ENCODE measurements at places on chromosomes 16 and 17.

GRCh38 chr16:53865494-53865863 lies 161.5 kb downstream of the FTO start:
- no peak for DNase-seq

DNA sequence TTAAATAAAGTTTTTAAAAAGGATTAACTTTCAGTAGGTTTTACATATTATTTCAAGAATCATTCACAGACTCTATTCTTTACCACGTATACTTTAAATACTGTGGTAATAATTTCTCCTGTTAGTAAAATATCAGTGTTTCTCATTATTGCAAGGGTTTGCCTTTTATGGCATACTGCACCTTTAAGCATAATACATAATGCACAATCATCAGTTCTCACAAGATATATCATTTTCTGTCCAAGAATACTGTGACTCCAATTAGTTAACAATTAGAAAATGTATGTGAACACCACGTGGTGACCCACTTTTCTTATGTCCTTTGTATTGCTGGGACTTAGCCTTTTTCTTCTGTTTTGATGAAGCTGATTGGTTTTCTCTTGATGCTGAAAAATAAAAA lies 25.7 kb downstream of the NME2 start:
- DNase-seq = no peak

DNA sequence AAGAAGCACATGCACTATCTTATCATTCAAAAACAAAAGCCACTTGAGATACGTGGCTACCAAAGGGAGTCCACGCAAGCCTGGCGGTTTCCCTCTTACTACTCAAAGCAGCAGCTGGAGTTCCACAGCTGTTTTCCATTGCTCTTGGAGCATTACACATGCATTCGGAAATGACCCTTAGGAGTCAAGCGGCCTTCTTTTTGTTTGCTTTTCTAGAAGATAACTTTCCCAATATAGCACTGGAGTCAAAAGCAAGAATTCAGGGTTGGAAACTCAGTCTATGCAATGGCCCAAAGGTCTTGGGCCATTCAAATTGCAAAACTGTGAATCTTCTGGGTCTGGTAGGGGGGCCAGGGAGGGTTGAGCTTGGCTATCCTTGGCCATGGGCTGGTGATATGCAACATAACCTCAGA lies 97.8 kb upstream of the MAF start:
- no peak for DNase-seq

DNA sequence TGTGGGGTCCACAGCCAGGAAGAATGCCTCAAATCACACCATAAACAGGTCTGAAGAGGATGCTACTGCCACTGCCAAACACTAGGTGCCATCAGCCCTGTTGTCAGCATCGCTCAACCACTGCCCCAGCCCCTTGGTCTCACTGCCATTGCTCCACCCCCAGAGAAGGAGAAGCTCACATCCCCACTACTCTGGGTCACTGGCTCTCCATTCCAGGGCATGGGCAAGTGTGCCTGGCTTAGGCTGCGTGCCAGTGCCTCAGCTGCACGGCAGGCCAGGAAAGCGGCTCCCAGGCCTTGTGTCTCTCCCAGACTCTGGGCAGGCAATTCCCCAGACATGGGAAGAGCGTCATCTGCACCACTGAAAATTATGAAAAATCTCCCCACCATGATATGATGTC lies 1.2 kb upstream of the IGSF6 start:
- no peak for DNase-seq

DNA sequence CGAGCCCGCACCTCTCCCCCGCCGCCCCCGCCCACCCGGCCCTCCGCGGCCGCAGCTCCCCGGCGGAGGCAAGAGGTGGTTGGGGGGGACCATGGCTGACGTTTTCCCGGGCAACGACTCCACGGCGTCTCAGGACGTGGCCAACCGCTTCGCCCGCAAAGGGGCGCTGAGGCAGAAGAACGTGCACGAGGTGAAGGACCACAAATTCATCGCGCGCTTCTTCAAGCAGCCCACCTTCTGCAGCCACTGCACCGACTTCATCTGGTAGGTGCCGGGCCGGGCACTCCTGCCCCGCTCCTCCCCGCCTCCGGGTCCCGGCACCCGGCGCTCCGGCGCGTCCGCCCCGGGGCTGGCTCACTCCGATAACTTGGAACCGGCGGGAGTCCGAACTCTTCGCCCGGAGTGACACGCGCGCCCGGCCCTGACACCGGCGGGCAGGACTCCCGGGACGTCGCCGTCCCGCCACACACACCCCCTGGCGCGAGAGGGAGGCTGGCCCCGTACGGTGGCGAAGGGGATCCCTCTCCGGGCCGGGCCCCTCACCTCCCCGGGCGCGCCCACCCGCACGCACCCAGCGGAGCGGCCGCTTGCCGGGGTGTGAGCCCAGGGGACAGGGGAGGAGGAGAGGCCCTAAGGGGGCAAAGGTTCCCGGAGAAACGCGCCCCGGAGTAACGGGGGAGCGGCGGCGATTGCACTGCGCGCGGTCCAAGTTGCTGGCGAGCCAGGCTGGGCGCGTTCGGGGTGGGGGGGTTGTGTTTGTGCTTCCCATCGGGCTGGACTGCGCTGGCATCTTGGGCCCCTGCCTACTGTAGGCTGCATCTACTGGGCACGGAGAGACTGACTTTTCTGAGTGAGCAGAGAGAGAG lies 581 bp downstream of the PRKCA start:
- DNase-seq = peak; percentile 40

DNA sequence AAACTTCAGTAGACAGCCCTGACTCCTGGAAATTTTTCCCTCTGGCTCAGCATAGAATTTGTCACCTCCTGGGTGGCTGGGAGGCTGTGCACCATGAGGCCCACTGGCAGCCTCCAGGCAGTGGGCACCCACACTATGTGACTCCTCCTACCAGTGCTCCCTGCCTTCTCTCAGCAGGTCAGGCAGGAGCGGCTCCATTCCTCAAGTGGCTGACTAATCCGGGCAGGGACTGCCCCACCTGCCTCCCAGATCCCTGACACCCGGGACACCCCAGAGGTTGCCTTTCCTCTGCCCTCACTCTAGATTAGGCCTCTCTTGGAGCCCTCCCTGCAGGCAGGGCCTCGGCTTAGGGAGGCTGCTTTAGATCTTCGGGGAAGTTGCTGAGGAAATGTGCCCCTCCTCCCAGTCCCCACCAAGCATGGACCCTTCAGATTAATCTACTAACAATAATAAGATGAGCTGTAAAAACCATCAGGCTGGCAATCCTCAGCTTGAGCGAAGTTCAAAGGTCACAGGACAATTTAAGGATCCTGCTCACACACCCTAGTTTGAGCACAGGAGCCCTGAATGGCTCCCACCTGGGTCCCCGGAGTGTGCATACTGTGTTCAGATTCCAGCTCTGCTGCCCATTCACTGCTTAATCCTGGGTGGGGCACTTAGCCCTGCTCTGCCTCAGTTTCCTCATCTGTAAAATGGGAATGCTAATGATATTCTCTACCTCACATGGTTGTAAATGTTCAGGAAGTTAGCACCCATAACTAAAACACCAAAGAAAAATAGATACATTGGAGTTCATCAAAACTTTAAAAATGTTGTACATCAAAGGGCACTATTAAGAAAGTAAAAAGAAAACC lies 10.0 kb upstream of the MYCBPAP start:
- no peak for DNase-seq

GRCh38 chr17:75895370-75896155 lies 1.2 kb downstream of the TRIM65 start:
- no peak for DNase-seq

GRCh38 chr16:6190776-6191175 lies 1093.2 kb upstream of the EEF2KMT start:
- DNase-seq = no peak

- DNase-seq = no peak
Observed at GRCh38 chr16:83842291-83842690, 34.5 kb downstream of the HSBP1 start.

GRCh38 chr17:75701288-75701687 lies 20.0 kb upstream of the ITGB4 start:
- DNase-seq = no peak

GRCh38 chr17:64230791-64231408 lies 32.2 kb downstream of the TEX2 start:
- DNase-seq = no peak

GRCh38 chr16:88705076-88705684 lies 1.0 kb downstream of the RNF166 start:
- no peak for DNase-seq

GRCh38 chr17:82952019-82952418 lies 112.2 kb upstream of the ZNF750 start:
- no peak for DNase-seq

DNA sequence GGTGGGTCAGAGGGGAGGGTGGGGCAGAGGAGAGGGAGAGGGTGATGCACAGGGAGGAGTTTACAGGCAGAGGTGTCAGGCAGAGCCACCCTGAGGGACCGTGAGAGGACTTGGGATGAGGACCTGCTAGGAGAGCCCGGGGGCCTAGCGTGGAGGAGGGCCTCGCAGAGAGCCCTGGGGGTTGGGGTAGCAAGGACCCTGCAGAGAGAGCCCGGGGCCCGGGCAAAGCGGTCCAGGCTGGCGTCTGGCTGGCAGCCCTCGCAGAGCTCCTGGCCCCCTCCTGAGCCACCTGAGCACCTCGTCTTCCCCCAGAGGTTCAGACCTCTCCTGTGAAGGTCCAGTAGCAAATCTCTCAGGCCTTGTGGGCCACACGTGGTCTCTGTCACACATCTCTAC lies 42.0 kb upstream of the ZNF469 start:
- no peak for DNase-seq

DNA sequence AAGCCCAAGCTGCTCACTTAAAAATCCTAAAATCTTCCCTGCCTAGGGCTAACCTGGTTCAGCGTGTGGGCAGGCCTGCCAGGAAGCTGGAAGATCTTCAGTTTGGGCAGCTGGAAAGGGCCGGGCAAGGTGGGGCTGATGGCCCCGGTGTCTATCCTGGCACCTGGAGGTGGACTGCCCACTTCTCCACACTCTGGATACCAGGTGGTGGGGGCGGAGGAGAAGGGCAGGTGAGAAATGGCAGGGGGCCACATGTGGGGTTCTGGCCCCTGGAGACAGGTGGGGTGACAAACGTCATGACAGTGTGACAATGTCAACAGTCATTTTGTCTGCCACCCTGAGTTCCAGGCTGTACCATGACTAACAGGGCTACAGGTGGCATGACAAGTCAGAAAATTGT lies 78.5 kb upstream of the C16orf82 start:
- no peak for DNase-seq

DNA sequence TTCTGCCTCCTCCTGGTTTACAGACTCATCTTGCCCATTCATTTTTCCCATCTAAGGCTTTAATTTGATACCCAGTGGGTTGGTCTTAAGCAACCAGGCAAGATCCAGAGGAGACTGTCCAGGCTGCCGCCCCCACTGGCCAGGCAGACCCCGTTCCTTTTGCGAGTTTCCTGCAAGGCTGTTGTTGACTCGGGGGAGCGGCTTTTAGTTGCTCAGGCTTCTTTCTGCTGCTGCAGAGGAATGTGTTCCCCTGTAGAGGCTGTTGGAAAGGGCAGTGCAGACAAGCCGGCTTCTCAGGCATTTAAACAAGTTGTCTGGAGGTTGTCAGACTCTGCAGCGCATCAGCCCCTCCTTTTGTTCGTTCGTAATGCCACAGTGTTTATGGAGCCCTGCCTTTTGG lies 231.2 kb downstream of the PRKCA start:
- DNase-seq = no peak

DNA sequence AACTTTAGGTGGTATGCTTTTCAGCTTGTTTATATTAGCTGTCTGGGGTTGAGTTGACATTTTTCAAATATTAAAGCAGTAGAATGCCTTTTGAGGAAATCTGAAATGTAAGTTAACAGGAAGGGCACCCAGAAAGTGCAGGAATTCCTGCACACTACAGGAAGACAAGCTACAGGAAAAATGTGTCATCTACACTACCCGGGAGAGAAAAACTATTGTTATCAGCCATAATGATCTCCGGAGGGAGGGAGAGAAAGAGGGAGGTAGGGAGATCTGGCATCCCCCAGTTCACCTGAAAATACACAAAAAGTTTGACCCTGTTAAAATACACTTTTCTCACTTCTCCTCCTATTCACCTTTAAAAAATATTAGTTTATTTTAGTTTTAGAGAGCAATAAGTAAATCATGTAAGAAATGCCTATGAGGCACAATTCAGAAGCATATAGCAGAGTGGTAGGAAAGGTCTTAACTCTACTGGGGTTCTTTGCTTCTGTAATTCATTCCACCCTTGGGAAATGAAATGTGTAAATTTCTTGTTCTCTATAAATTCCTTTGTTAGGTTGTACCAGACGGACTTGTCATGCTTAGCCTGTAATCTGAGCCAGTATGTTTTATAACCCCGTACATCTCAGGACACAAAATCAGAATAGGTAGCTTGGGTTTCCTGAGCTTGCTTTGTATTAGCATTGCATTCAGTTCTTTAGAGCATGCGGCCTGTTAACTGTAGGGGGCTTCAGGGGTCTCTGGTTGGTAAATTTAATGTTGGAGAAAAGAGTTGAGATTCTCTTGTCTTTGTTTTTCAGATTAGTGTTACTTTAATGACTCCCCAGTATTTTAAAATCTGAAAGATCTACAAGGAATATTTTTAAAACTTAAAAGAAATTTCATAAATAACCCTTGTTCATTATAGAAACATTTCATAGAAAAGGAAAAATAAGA lies 3.3 kb downstream of the MAP2K6 start:
- no peak for DNase-seq

- no peak for DNase-seq
Observed at GRCh38 chr16:8768692-8769091, 28.7 kb downstream of the TMEM186 start.

Measured in T-helper 9 cell (primary cell).